ENCODE measurements at places on chromosomes 7 and 10.

GRCh38 chr7:159227433-159227832 lies 82.8 kb upstream of the VIPR2 start:
- DNase-seq, result peak; percentile 44

DNA sequence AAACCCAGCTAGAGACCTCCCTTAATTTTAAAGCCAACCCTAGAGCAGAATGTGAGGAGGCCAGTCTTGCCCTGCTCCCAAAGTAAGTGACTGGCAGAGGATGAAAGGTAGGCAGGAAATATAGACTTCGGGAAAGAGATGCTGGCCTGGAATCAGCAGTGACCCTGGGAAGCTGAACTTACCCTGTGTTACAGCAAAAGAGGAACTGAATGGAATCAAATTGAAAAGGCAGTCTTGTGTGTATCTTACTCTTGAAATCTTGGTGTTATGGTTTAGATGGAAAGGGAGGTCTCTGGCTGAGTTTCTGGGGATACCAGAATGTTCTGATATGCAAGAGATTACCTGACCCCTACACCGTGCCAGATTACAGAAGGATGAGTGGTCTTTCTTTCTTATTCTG lies 7.9 kb upstream of the CFAP43 start:
- DNase-seq, result no peak

DNA sequence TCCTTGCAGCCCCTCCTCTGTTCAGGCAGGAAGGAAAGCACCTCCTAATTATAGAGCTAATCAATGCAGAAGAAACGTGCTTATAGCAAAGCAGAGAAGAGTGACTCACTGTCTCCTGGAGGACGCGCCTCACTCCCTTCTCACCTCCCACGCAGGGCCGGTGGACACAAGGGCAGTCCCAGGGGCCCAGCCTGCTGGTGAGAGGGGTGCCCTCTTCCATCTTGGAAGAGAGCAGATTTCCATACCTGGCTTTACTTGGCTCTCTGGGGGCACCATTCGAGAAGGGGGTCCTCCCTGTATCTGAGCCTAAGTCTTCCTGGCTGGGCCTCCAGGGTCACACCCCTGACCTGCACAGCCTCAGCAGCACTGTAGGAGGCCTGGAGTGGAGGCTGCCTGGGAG lies 55.8 kb downstream of the RASGEF1A start:
- no peak for DNase-seq

DNA sequence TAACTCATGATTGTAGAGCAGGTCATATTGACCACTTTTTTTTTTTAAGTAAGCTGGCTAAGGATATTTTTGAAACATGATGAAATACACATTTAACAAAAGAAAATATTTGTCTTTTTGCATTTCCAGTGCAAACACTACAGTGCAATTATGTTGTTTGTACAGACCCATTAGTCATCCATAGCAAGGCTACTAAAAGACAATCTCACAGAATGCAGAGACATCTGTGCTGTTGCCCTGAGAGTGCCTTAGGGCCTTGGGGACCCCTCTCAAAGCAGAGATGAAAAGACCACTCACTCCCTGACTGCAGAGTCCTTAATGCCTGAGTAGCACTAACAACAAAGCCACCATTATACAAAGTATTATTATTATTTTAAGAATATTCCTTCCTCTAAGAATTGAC lies 104.5 kb downstream of the NRCAM start:
- no peak for DNase-seq

DNA sequence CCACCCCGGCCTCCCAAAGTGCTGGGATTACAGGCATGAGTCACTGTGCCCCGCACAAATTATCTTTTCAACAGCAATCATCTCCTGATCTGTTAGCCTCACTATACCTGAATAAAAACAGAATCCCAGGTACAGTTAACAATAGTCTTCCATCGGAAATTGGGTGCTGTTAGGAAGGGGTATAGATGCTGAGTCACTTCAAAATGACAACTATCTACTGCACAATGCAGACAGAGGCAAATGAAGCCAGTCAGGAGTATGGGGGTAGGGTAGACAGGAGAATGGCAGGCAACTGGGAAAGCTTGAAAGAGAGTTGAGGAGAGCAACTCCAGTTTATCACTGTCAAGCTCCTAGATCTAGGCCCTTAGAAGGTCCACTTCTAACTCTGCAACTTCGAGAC lies 40.3 kb downstream of the LBX1 start:
- no peak for DNase-seq

- no peak for DNase-seq
Measured at GRCh38 chr10:96532523-96532922, 18.8 kb upstream of the TLL2 start.

DNA sequence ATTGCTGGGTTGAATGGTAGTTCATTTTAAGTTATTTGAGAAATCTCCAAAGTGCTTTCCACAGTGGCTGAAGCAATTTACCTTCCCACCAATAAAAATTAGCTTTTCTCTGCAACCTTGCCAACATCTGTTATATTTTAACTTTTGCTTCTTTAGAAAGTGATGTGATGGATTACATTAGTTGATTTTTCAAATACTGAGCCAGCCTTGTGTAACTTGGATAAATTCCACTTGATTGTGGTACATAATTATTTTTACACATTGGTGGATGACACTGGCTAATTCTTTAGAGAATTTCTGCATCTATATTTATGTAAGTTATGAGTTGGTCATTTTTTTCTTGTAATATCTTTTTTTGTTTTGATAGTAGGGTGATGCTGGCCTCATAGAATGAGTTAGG lies 634.1 kb downstream of the GALNT17 start:
- DNase-seq, result no peak

DNA sequence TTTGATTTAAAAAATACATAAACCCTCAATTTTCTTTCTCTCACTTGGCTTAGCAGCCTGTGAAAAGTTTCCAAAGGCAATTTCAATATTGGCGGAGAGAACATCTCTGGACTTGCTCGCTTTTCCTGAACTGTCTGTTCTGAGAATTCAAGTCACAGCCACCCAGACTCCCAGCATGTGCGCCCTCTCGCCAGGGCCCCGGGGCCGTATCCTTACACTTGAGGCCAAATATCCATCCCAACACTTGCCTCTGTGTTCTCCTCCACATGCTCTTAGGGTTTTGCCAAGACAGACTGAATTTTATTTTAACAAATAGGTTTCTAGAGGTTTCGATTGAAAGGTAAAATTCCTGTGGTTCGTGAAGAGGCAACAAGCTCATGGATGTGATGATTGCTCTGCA lies 111.5 kb upstream of the GPR26 start:
- DNase-seq, result no peak

DNA sequence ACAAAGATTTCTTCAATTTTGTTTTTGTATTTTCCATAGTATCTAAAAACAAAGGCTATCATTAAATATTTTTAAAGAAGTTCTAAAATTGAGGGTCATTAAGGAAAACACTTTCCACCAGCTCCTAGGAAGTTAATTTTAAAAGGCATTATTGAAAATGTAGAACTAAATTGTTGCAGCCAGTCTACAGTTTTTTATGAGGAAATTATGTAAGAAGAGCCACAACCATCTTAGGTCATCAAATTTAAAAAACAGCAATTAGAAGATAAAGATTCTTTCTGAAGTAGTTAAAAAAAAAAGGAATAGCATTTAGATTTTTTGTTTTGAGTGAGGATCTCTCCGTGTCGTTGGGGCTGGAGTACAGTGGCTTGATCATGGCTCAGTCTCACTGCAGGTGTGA lies 161.7 kb downstream of the NRBF2 start:
- no peak for DNase-seq

- no peak for DNase-seq
Measured at GRCh38 chr10:49187950-49188761, at the start of gene TMEM273. Gene TMEM273 (minus strand): TSS chr10:49188391. CDS start chr10:49188336, 55 bp downstream.

- no peak for DNase-seq
Measured at GRCh38 chr7:73397521-73398281, 35.9 kb upstream of the FZD9 start.

DNA sequence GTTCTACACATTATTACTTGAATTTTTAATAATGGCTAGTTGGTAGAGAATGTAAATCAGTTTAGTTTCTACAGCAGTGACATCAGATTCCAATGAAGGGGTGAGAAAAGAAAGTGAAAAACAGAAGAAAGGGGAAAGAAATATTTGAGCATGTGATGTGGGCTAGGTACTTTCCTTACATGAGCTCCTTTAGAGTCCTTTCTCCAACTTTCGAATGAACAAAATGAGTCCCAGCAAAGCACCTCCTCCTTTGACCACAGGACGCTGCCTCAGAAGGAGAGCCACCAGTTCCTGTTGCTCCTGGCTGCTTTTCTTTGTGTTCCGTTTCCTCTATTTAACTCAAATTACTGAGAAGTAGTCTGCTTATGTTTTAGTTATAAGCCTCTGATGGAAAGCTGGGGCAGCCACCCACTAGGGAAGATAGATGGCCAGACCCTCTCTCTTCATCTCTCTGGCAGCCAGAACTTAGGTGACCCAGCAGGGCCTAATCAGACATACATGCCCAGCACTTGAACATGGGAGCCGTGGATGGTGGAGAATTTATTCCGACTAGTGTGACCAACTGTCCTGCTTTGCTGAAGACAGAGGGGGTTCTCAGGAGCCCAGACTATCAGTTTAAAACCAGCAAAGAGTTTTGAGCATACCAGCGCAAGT lies 82.4 kb upstream of the NME8 start:
- DNase-seq, result no peak

DNA sequence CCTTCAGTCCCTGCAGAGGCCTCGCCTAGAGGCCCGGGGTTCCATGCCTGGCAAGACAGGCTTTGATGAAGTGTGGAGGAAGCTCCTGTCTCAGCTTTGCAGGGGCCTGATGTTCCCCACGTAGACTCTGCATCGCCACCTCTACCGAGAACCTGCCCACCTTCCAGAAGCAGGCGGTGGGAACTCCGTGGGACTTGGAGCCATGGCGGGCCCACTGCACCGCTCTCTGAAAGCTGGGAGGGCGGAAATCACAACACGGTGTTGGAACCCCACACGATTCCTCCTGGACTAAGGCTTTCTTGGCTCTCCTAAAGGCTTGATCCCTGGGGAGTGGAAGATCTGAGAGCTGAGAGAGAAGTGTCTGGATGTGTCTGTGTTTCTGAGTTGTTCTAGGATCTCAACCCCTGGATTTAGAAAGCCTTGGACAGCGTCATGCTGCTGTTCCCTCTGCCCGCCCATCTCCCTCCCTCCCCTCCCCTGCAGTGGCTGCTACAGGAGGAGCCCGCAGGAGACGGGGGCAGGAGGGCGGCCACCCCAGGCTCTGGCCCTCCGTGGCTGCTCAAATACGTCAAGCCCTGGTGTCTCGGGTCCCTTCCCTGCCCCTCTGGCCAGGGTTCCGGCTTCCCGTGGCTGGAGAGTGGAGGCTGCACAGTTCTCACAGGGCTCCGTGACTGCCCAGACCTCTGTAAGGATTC lies 79.7 kb downstream of the VIPR2 start:
- no peak for DNase-seq

DNA sequence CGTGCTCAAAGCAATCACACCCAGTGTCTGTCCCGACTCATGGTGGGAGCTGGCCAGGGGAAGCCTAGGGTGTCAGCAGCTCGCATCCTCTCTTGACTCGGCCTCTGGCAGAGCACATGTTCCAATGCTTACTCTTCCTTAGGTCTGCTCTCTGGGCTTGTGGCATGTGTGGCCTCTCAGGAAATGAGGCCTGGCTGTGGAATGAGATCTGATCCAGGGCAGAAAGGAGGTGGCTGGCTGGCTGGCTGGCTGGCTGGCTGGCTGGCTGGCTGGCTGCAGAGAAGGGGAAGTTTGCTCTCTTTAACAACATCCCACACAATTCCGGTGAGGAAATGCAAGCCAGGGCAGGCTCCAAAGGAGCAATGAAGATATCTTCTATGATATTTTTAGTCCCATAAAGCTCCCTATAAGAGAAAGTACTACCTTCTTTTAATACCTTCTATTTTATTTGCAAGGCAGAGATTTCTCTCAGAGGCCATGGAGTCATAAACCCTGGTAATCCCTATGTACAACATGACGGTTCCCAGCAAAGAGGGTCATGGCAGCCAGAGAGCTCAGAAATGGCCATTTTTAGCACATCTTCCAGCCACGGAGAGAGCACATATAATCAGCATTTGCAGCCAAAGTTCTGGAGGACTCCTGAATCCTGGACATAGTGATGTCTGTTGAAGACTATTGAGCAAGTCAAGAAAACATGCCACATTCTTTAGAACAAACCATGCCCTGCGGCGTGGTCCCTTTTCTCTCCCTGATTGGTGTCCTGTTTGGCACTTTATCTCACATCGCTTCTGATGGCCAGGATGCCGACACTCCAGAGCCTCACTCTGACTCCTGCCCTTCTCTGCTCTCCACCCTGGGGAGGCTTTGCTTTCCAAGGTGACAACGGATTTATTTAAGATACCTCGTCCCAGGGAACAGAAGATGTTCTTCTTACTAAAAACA lies 153.7 kb downstream of the FANK1 start:
- no peak for DNase-seq

DNA sequence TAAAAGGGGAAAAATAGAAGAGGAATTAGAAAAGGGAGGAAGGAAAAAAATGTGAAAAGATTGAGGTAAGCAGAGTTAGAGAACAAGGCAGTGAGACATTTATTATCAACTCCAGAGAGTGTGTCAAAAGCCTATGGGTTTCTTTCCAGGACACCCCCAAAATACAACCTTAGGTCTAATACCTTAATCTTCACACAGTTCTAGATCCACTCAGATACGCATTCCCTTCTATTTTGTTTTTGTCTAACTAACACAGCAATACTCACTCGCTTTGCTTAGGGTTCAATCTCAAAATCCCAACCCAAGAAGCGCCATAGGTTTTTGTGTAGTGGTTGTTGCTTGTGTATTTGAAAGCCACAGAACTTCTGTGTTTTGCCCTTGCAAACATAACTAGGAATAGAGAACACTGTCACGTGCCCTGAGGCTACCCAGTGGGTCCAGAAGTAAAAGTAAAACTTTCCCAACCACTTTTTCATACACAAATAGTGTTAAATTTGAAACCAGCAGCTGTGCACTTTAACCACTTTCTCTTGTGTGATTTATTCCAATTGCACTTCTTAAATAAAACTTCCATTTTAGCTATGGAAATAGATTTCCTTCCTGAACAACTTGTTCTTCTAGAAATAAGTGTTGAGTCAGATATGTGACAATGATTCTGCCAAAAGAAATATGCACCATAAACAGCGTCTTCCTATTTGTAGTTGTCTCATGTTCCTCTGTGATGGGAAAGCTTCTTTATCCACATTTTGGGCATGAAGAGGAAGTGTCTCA lies 414.7 kb upstream of the GHITM start:
- no peak for DNase-seq

- DNase-seq, result no peak
Measured at GRCh38 chr10:102467971-102468438, 16.7 kb upstream of the C10orf95 start.

- DNase-seq, result no peak
Measured at GRCh38 chr7:159019111-159019510, 125.6 kb downstream of the VIPR2 start.

DNA sequence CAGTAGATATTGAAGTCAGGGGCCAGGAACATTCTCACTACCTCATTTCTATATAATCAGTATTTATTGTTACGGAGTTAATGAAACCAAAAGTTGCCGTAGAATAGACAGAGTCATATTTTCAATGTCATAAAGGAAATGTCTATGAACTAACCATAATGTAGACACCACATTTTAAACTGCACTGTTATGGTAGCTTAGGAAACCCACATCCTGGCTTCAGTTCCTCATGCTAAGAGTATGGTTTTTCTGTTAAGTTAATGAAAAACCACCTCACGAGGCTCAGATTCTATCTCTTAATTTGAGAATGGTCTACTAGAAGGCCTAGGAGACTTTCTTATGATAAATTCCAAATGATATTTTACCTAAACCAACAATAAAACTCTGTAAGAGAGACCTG lies 166.5 kb downstream of the TMEM26 start:
- no peak for DNase-seq

- no peak for DNase-seq
Measured at GRCh38 chr7:149188637-149189259, 6.6 kb upstream of the ZNF282 start.
